ENCODE measurements at places on chromosomes 5 and 9.

GRCh38 chr9:72980600-72981265 is 27.9 kb upstream of the ALDH1A1 start:
- DNase-seq = no peak

DNA sequence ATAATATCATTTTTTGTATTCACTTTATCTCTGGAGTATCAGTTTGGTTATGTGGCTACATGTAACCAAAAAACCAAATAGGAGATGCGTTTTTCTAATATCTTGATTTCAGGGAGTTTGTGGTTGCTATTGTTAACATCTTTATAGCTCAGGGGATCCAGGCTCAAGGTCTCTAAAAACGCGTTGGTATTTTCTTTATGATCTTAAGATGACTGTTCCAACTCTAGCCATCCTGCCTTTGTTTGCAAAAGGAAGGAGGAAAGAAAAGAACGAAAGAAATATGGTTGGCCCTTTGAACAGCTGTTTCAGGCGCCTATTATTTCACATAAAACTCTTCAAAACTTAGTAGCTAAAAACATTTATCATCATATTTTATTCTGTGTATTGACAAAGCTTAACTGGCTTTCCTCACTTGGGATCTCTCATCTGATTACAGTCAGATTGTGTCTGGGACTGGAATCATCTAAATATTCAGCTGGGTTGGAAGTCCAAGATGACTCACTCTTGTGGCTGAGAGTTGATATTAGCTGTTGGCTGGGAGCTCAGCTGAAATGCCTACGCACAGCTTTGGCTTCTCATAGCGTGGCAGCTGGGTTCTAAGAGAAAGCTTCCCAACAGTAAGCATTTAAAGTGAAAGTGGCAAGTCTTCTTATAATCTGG is 60.1 kb downstream of the FAM174A start:
- DNase-seq = no peak

DNA sequence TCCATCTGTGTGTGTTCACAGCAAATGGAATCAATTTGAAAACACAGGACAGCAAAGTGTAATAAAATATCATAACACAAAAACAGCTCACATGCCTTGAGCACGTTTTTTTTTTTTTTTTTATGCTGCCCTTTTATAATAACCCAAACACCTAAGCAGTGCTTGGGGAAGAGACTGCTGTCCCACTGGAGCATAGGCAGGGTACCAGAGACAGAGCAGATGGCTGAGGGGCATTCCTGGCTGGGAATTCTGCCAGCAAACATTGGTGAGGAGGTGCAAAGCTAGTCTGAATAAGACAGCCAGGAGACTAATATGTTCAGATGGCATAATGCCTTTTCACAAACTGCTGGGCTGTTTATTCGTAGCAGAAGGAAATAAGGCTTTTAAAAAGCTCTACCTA is 58.1 kb upstream of the SV2C start:
- no peak for DNase-seq

DNA sequence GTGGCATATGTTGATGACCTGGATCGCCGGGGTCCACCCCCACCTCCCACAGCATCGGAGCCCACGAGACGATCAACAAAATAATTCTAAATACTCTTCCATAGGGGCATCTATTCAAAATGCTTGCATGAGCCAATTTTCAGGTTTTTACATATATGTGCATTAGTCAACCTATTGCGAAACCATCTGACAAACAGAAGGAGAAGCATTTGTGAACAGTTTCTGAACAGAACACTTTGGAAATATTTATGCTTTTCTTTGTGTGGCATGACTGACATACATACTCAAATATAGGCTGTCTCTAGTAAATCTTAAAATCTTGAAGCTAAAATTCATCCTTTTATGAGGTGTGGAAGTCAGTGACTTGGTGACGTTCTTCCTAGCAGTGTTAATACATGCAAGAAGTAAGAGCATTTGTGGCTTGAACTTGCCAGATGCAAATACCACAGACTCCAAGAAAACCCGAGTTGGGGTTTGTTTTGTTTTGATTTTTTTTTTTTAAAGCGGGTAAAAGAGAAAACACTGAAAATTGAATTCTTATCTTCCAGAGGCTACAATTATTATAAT is 5.3 kb downstream of the GPR151 start:
- no peak for DNase-seq

DNA sequence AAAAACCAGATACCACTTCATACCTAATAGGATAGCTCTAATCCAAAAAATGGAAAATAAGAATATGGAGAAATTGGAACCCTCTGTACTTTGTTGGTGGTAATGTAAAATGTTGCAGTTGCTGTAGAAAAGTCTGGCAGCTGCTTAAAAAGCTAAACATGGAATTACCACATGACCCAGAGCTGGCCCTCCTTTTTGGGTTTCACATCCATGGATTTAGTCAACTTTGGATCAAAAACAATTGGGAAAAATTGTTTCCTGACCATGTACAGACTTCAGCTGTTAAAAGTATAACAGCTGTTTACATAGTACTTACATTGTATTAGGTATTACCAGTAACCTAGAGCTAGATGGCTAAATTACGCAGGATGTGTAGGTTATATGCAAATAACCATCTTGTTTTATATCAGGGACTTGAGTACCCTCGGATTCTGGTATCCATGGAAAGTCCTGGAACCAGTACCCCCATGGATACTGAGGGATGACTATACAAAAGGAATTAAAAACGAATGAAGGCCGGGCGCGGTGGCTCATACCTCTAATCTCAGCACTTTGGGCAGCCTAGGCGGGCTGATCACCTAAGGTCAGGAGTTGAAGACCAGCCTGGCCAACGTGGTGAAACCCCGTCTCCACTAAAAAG is 15.8 kb downstream of the DNAJA1 start:
- no peak for DNase-seq

- DNase-seq = no peak
Observed at GRCh38 chr5:137438932-137439331, 60.2 kb downstream of the SPOCK1 start.

DNA sequence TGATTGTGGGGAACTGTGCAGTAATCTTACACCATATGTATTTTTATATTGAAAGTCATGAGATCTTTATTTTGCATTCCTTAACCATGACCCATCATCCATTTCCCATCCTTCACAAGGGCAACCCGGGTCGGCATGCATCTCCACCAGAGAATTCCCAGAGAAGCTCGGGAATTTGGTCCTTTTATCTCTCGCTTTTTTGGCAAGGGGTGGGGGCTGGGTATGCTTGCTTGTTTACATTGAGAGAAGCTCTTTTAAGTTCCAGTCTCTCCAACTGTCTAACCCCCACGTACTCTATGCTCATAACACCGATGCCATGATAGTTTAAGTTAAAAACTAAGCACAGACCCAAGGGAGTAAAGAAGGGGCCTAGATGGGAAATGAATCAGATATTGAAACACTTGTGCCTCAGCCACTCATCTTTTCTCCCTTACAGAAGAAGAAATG is 109.9 kb upstream of the NFIB start:
- no peak for DNase-seq

DNA sequence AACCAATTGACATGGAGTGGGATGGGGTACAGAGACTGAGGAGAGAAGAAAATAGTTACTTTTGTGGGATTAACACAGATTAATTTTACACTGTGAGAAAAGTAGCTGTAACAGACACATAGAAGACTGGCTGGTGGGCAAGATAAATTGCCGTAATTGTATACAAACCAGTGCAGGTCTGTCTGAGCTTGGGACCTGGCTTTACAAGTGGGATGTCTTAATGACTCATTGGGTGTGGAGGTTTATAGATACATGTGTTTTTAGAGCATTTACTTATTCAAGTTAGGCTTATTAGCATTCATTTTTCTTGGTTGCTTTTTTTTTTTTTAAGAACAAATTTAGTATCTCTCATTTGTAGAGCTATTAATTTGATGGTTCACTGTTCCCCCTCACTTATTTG is 37.5 kb downstream of the SLC44A1 start:
- DNase-seq = no peak

- no peak for DNase-seq
Observed at GRCh38 chr5:107526270-107526937, 144.3 kb downstream of the EFNA5 start.

DNA sequence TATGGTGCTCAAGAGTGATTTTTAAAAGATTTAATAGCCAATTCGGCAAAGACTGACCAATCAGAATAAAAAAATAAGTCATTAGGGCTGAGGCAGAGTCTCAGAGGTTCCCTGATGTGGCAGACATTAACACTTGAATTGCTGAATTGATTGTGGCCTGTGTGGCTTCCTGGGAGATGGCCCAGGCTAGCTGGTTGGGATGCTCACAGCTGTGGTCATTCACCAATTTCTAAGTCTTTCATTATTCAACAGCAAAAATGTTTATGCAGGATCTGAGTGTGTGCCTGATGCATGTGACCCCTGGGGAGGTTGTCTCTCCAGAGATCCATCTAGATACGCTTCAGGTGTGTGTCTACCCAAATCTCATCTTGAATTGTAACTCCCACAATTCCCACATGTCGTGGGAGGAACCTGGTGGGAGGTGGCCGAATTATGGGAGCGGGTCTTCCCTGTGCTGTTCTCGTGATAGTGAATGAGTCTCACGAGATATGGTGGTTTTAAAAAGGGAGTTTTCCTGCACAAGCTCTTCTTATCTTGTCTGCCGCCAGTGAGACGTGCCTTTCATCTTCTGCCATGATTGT is 632.6 kb upstream of the SEMA6A start:
- no peak for DNase-seq

GRCh38 chr9:109132567-109133021 is 12.8 kb upstream of the TMEM245 start:
- DNase-seq = no peak
